ENCODE measurements at places on chromosomes 7 and 10. TPM values are rescaled to one million over a fixed set of nuclear protein-coding genes. Genes with fewer than 3 reads are reported as not detected.

- peaks cover 8% of the 10 kb centered on the region for H3K36me3 ChIP-seq
- peaks cover 12% of the 10 kb centered on the region for H3K27me3 ChIP-seq
- H3K4me1 ChIP-seq = peaks cover 12% of the 10 kb centered on the region
- no peak overlapping the region for H3K4me3 ChIP-seq
These were observed 210.5 kb upstream of the KLF6 start for GRCh38 chr10:3995302-3996210.

DNA sequence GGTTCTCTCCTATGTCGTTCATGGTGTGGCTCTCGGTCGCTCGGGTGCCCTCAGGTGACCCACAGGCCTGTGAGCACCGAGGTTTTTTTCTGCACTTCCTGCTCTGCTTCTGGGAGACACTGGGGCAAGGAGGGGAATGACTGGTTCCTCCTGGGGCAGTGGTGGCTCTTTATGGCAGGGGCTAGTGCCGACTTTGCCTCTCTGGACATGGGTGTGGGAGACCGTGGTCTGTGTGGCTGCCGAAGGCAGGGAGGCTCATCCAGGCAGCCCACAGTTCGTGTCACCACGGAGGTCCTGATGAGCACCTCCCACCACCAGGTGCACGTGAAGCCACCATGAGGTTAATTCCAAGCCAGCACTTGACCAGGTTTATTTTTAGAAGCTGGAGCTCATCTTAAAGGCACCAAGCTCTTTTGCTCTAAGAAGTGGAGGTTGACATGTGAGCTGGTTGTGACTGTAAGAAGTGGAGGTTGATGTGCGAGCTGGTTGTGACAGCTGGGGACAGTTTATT lies 24.7 kb upstream of the DPYSL4 start:
- H3K36me3 ChIP-seq = no peaks in the 10 kb centered on the region
- H3K27me3 ChIP-seq = no peaks in the 10 kb centered on the region
- peak; percentile 57 for DNase-seq
- H3K4me1 ChIP-seq = peaks cover 42% of the 10 kb centered on the region

HGF gene
- total RNA-seq = not detected

DGKB gene
- not detected for total RNA-seq

CDNF gene
- 2.9 TPM for total RNA-seq

DNA sequence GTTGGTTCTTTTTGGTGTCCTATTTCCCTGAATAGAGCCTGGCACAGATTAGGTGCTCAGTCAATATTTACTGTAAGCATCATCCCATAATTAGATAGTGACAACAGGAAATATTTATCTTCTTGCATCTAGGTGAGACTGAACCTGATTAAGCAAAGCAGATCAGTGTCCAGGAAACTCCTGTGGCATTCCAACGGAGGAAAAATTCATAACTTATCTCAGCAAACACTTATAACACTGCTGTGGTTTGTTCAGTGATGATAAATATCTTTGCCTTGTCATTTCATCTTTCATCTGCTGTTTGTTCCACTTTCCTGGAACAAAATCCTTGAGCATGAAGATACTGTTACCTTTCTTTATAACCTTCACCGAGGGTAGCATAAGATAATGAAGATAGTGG lies 1160.3 kb upstream of the AUTS2 start:
- no peak for DNase-seq
- H3K4me1 ChIP-seq = no peaks in the 10 kb centered on the region
- H3K27ac ChIP-seq = no peak overlapping the region
- H3K4me3 ChIP-seq = no peak overlapping the region

DNA sequence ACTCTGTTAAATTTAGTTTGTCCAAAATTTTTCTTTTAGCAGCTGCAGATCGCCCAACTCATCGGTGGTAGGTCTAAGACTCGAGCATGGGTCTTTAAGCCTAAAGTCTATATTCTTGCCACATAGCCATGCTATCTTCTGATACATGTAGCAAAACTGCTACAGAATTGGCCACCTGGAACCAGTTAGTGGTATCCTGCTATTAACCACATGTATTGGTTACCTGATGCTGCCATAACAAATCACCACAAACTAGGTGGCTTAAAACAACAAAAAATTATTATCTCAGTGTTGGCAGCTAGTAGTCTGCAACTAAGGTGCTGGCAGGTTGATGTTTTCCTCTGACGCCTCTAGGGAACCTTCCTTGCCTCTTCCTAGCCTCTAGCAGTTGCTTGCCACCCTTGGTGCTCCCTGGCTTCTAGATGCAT lies 96.7 kb upstream of the PIK3CG start:
- H3K4me1 ChIP-seq = peaks cover 63% of the 10 kb centered on the region
- no peak for DNase-seq
- H3K27ac ChIP-seq = peak overlapping the region; percentile 81
- H3K4me3 ChIP-seq = peak overlapping the region; percentile 77
- no peaks in the 10 kb centered on the region for H3K36me3 ChIP-seq
- H3K27me3 ChIP-seq = no peaks in the 10 kb centered on the region

DNA sequence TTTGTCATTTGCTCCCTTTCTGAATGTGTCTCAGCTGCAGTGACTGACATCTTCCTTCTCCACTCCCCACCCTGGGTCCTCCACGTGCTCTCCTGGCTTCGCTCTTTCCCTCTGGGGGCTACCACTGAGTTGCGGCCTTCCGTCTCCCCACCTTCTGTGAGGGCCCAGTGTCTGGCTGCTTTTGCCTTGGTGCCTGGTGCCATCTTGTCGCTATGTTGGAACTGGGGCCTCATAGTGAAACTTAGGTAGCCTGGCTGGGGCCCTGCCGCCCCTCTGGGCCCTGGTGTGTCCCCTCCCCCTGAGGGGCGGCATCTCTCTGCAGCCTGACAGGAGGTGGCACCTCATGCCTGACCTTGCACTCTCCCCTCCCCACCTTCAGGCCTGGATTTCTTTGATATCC lies 144.1 kb downstream of the ANLN start:
- H3K27ac ChIP-seq = no peak overlapping the region
- H3K4me3 ChIP-seq = no peak overlapping the region
- no peak for DNase-seq
- H3K27me3 ChIP-seq = no peaks in the 10 kb centered on the region

GRCh38 chr7:151361193-151361959 lies 19.8 kb downstream of the NUB1 start:
- H3K4me3 ChIP-seq = no peak overlapping the region
- H3K36me3 ChIP-seq = peaks cover 5% of the 10 kb centered on the region
- DNase-seq = no peak
- H3K27me3 ChIP-seq = no peaks in the 10 kb centered on the region
- no peaks in the 10 kb centered on the region for H3K4me1 ChIP-seq

DNA sequence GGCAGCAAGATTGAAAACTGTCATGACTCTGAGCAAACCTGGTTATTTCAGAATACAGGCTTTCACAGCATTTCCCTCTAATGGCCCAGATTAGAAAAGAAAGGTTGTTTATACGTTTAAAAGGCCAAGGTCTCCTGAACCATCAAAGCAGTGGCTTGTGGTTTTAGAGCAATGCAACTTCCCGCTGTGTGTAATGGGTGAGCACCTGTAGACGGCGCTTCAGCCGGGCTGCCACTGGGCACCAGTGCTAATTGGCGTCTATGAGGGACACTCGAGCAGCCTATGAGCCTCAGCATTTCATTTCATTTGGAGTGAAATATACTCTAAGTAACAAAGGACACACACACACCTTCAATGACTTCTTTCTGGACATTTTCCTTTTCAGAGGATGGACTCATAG lies 671.0 kb upstream of the FZD8 start:
- H3K4me3 ChIP-seq = no peak overlapping the region
- no peaks in the 10 kb centered on the region for H3K36me3 ChIP-seq

OR2A1 gene
- total RNA-seq = not detected

DNA sequence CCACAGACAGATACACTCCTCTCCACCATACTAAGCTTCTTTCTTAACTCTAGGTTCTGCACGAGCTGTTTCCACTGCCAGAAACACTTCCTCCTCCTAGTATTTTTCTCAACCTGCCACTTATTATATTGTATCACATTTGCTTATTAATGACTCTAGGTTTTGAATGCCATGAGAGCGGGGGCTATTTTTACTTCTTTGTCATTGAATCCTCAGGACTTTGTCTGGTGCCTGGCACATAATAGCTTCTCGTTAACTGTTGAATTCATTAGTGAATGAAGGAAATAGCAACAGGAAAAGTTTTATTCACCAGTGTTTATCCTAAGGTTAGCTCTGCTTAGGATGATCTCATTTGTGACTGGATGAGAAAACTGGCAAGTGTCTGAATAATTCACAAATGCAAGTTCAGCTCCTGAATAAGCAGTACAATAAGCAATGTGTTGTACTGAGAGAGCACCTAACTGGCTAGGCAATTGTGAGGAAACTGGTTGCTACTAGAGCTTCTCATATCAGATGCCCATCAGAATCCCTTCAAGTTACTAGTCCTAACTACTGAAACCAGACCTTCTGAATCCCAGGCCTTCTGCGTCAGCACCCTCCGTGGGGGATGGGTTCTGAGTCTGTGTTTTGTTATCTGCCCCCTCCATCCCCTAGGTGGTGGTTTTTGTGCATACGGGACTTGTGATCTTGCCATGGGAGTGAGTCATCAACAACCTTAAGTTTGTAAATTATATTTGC lies 92.7 kb downstream of the LSMEM1 start:
- H3K27ac ChIP-seq = no peak overlapping the region
- no peak for DNase-seq
- peaks cover 7% of the 10 kb centered on the region for H3K36me3 ChIP-seq

DNA sequence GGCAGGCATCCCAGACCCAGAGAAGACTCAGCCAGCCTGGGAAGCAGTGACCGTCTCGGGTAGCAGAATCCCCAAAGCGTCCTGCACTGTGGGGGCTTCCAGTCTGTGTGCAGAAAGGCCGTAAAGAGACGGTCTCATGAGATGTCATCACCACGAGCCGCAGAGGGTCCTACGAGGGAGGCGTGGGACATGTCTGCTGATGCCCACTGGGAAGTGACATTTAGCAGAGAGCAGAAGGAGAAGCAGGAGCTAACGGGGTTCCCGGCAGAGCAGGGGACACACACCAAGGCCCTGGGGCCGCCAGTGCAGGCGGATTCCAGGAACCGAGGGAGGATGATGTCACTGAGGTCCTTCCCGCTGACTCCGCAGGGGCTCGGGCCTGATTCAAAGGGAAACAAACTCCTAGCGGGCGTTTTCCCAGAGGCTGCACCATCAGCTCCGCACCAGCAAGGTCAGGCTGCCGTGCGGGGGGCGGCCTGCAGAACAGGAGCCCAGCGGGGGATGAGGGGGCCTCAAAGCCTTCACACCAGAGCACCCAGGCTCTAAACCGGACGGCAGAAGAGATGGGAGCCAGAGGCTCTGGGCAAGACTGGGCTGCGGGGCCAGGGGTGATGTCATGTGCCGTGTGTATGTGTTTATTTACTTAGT lies 85.4 kb upstream of the PDGFA start:
- DNase-seq = no peak
- peak overlapping the region; percentile 99 for H3K27ac ChIP-seq
- H3K27me3 ChIP-seq = no peaks in the 10 kb centered on the region
- H3K36me3 ChIP-seq = peaks cover 24% of the 10 kb centered on the region
- H3K4me1 ChIP-seq = peaks cover 85% of the 10 kb centered on the region
- H3K4me3 ChIP-seq = peak overlapping the region; percentile 97

GRCh38 chr7:127995881-127996215 lies 35.4 kb downstream of the LRRC4 start:
- H3K27ac ChIP-seq = no peak overlapping the region
- no peaks in the 10 kb centered on the region for H3K4me1 ChIP-seq
- peaks cover 10% of the 10 kb centered on the region for H3K36me3 ChIP-seq
- DNase-seq = no peak
- H3K27me3 ChIP-seq = no peaks in the 10 kb centered on the region

- peaks cover 2% of the 10 kb centered on the region for H3K36me3 ChIP-seq
- no peak for DNase-seq
- H3K4me3 ChIP-seq = peak overlapping the region; percentile 22
These were observed 12.0 kb downstream of the INPP5F start for GRCh38 chr10:119737823-119738222.

SEMA3D gene
- total RNA-seq = not detected

DNA sequence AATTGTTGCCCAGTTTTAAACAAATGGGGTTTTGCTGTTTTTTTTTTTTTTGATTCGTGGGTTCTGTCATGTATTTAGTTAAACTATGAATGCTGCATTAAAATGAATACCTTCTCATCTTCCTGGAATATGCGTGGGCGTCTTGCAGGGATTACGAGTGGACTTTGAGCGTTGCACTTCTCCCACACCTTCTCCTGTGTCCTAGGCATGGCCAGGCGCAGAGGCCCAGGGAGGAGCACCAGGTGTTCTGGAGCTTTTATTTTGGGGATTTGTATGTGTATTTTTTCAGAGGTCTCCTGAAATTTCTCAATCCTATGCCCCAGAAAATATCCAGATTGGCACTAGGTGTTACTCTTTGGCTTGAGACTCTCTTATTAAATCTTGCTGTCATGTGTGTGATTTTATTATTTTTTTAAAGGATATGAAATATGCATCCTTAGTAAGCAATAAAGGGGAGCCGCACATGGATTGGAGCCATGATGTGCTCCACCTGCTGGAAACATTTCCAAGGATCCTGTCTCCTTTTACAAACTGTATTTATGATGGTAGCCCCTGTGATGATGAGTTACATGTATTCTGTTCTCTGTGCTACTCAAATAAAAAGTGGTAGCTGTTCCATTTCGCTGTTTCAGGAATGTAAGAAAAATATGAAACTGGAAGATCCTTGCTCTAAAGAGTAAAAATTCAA lies 482.2 kb upstream of the KLF6 start:
- peaks cover 9% of the 10 kb centered on the region for H3K4me1 ChIP-seq
- no peak overlapping the region for H3K4me3 ChIP-seq
- no peak for DNase-seq
- peaks cover 26% of the 10 kb centered on the region for H3K27me3 ChIP-seq
- no peaks in the 10 kb centered on the region for H3K36me3 ChIP-seq
- H3K27ac ChIP-seq = no peak overlapping the region

MGMT gene
- 19.2 TPM for total RNA-seq

DNA sequence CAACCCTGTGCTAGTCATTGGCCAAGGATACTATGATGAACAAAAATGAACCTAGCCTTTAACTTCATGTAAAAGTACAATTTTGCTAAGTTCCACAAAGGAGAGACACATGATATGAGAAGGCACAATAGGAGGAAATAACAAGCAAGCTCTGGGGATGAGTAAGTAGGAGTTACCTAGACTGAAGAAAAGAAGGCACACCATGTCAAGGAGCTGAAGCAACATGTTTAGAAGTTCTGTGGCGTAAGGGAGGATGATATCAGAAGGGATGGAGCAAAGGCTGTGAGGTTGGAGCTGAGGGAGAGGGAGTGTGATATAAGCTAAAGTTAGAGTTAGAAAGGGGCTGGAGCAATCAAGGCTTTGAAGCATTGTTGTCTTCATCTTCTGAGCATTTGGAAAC lies 25.6 kb downstream of the KIFBP start:
- H3K4me3 ChIP-seq = no peak overlapping the region
- H3K27ac ChIP-seq = no peak overlapping the region
- no peak for DNase-seq
- H3K36me3 ChIP-seq = peaks cover 17% of the 10 kb centered on the region
- no peaks in the 10 kb centered on the region for H3K27me3 ChIP-seq

TMEM26 gene
- total RNA-seq = not detected

- no peaks in the 10 kb centered on the region for H3K4me1 ChIP-seq
- no peak overlapping the region for H3K4me3 ChIP-seq
- no peaks in the 10 kb centered on the region for H3K36me3 ChIP-seq
- H3K27me3 ChIP-seq = no peaks in the 10 kb centered on the region
- peak overlapping the region; percentile 69 for H3K27ac ChIP-seq
These were observed 178.8 kb downstream of the ELFN1 start for GRCh38 chr7:1848911-1849311.

- DNase-seq = no peak
- H3K27ac ChIP-seq = no peak overlapping the region
- peaks cover 57% of the 10 kb centered on the region for H3K27me3 ChIP-seq
- peaks cover 1% of the 10 kb centered on the region for H3K36me3 ChIP-seq
- no peak overlapping the region for H3K4me3 ChIP-seq
These were observed 128.1 kb downstream of the BAMBI start for GRCh38 chr10:28805390-28805789.

Measured in activated T-cell treated with anti-CD3 and anti-CD28 coated beads, Interleukin-2, amount 50 U/mL, for 72 hours (primary cell).